ENCODE measurements at places on chromosomes 4 and X.

DNA sequence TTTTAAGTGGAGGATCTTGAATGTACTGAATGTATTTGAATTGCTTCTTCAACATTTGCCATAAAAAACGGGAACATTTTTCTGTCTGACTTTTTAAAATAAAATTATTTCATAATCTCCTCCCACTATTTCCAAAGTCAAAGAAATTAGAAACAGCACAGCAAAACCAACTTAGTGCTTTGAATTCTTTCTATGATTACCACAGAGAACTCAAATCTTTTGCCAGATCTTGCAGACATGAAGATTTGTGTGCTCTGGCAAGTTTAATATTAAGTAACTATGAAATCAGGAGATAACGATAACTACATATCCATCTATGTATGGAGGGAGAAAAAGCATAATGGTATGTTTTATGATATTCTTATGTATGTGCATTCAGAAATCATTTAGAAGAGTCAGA lies 982.2 kb downstream of the PCDH7 start:
- DNase-seq, result no peak

GRCh38 chrX:72105436-72105835 lies 26.3 kb downstream of the RTL5 start:
- peak; percentile 70 for DNase-seq

DNA sequence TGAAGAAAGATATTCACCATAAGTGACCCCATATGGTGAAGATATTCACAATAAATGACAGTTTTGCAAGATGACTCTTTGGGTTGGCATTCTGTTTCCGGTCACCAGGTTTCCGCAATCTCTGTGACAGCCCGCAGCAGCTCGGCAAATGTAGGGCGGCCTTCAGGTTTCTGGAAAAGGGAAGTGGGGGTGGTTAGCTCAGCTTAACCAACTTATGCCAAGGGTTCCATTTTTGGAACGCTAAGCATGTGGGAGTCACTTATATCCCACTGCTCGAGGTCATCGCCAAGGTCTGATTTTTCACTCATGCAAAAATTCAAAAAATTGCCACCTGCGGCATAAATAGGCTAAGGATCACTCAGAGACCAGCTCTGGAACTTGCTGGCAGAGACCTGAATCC lies 51.0 kb downstream of the NIPAL1 start:
- no peak for DNase-seq

GRCh38 chrX:103329991-103330390 lies at the start of gene TCEAL7:
Gene TCEAL7 (plus strand): TSS chrX:103330239. CDS start chrX:103331404, 1,165 bp downstream.
- no peak for DNase-seq

GRCh38 chr4:109930872-109931271 lies 18.2 kb downstream of the EGF start:
- DNase-seq, result no peak

GRCh38 chrX:120813982-120814381 lies 61.7 kb downstream of the CT47B1 start:
- DNase-seq, result no peak

- no peak for DNase-seq
Measured at GRCh38 chrX:43958529-43958928, 14.7 kb downstream of the NDP start.

Measured in GM12864 (cell line).